ENCODE measurements at places on chromosomes 7 and 10.

GRCh38 chr10:95532536-95532935 lies 28.6 kb downstream of the SORBS1 start:
- no peak for DNase-seq

DNA sequence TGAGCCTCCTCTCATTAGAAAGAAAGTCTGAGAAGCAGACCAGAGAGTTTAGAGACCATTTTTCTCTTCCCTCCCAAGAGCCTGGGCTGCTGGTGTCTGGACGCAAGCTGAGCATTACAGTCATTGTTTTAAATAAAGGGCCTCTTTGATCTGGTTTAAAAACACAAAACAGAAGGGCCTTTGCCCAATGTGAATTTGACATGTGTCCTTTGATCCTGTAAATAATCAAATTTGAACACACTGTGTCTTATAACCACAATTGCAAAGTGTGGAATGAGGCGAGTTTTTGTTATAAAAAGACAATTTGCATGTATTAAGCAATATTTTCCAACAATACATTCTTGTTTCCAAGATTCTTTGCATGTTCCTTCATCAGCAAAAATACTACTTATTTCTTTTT lies 158.5 kb downstream of the C7orf25 start:
- DNase-seq = no peak

- no peak for DNase-seq
Measured at GRCh38 chr7:158075633-158076001, 512.0 kb downstream of the PTPRN2 start.

- DNase-seq = no peak
Measured at GRCh38 chr10:130218936-130219335, 82.7 kb downstream of the GLRX3 start.

DNA sequence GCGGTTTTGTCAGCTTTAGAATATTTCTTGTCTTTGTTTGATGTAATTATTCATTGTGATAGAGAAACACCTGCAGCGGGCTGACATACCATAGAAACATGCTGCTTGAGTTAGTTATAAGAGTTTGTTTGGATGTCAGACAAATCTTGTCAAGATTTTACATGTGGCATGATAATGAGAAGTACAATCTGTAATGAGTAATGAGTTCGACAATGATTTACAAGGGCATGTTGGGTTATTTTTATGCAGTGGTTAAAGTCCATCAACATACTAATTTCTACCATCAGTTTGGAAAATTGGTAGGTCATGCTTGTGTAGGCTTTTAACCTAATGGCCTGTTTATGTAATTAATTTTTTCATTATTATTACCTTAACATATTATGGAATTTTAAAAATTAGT lies 31.3 kb downstream of the FZD1 start:
- DNase-seq = no peak

GRCh38 chr10:63114031-63114814 lies 18.9 kb upstream of the NRBF2 start:
- peak; percentile 55 for DNase-seq
